ENCODE measurements at places on chromosomes 2 and 18.

GRCh38 chr2:119772128-119772527 is 12.4 kb downstream of the PTPN4 start:
- no peak for DNase-seq

DNA sequence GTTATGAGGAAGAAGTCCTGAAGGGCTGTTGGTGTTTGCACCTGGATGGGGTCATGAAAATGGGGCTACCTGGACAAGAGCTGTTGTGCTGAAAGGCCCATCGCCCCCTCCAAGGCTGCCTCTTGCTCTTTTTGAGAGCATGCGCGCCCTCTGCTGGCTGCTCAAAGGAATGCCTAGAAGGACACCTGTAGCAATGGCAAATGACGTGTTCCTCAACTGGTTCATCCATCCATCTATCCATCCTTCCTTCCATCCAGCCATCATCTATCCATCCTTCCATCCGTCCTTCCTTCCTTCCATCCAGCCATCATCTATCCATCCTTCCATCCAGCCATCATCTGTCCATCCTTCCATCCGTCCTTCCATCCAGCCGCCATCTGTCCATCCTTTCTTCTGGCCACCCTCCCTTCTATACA is 17.2 kb upstream of the RPL31 start:
- peak; percentile 52 for DNase-seq

DNA sequence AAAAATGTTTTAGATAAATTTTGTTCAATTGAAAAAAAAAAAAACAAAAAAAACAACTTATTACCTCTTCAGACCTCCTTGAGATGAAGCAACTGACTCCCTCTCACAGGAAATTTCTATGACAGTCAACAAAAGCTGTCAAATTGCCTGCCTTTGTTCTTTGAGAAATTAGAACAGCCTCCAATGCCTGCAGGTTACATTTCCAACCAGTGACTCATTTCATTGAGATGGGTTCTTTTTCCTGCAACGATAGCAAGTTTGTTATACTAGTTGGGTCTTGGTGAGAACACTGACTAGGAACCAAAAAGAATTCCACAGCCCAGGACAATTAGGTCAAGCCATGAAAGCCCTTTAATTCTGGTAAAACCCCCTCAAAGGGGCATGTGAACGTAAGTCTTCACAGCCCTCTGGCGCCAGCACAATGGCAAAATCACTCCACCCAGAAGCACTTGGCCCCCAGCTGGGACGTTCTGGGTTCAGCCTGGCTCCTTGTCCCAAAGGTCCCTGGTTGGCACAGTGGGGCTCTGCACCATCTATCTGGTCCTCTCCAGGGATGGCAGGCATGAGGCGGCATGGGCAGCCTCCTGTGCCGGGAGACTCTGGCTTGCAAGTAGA is 87.0 kb downstream of the SPP2 start:
- DNase-seq, result no peak

DNA sequence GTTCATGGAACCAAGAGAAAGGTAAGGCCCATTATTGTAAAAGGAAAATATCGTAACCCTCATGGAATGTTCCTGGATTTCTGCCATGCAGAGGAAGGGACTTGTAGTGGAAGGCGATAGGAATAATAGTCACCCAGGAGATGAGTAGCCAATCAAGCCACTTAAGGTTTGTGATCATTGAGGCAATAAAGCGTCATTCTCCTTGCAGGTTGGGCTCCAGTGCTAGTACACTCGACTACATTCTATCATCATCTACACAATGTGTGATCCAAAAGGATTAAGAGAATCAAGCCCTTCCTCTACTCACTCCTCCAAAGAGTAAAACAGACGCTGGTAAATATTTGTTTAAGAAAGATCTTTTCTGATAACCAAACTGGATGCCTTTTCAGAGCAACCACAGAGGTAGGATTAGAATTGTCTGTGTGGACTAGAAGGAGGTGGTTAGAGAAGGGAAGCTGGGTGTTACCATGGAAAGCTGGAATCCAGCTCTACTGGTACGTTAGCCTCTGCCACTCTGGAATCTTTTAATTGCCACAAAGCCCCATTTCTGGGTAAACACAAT is 245.7 kb downstream of the IKZF2 start:
- DNase-seq, result no peak

- DNase-seq, result no peak
Measured at GRCh38 chr2:27717070-27717795, 53.5 kb downstream of the SLC4A1AP start.

DNA sequence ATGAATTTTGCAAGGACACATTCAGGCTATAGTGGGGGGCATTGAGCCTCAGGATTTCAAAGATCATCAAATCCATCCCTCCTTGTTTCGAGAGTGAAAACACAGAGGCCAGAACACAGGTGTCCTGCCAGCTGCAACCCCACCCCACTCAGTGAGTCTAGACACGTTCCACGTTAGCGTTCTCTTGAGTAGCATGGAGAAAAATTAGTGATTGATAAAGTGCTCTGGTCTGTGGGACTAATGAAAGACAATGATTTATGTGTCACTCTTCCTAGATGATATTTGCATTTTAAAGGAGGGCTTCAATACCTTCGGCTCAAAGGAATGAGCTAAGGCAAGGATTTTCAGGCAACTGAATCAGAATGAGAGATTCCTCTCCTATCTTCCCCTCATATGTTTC is 43.8 kb downstream of the SLC4A3 start:
- DNase-seq, result no peak

- no peak for DNase-seq
Measured at GRCh38 chr2:8803658-8804379, 33.6 kb downstream of the KIDINS220 start.

DNA sequence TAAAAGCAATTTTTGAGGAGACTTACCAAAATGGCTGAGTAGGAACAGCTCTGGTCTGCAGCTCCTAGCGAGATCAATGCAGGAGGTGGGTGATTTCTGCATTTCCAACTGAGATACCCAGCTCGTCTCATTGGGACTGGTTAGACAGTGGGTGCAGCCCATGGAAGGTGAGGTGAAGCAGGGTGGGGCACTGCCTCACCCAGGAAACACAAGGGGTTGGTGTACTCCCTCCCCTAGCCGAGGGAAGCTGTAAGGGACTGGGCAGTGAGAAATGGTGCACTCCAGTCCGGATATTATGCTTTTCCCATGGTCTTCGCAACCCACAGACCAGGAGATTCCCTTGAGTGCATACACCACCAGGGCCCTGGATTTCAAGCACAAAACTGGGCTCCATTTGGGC is 419.0 kb downstream of the NUP35 start:
- no peak for DNase-seq

DNA sequence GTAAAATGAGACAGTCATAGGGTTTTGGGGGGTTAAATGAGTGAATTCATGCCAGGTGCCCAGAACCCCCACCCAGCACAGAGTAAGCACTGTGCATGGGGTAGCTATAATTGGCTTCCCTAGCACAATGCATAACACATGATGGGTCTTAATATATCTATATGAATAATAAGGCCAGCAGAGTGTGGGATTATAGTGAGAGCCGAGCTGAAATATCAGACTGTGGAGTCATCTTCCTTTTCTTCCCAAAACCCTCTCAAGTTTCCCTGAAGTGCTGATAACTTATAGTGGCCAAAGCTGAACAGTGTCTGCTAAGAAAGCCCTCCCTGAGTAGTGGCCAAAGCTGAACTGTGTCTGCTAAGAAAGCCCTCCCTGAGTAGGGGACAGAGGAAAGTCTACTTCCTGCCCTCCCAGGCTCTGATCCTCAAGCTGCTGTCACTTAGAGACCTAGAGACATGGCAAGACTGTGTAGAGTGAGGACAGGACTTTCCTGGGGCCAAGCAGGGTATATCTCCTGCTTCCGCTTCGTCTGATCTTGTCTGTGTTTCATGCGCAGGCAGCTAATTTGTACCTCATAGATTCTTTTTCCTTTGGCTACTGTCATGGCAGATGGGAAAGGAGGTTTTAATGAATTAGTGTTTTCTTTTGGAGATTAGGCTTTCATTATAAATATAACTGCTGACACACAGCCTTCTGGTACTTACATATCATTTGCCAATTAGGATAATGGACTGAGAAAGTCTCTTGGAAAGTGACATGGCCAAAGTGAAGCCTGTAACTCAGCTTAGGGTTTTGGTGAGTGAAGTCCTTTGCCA is 94.9 kb downstream of the FHOD3 start:
- no peak for DNase-seq

GRCh38 chr18:23196119-23197007 is 61.1 kb downstream of the CABLES1 start:
- no peak for DNase-seq

- no peak for DNase-seq
Measured at GRCh38 chr18:71105994-71106546, 817.2 kb downstream of the SOCS6 start.

DNA sequence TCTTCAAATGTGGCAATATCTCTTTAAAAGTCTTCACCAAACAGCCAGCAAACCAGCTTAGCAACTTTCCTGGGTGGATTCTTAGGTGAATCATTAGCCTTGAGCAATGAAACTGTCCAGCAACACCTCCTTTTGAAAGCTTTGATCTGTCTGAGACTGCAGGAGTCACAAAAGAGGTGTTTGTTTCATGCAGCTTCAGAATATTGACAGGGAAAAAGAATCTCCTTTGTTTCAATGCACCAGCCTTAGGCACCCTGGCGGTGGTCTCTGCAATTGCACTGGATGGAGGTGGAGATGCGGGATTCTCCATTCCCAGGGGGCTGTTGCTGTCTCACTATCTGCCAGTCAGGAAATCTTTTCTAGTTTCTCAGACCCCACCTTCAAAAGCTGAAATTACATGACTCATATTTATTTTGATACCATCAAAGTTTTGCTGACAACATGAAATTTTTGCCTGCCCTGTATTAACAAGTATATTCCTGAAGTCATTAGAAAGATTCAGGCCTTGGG is 76.0 kb upstream of the DSG1 start:
- DNase-seq, result no peak

- DNase-seq, result no peak
Measured at GRCh38 chr2:19203866-19204265, 154.6 kb downstream of the OSR1 start.

- DNase-seq, result no peak
Measured at GRCh38 chr2:240573516-240574385, 5.5 kb downstream of the RNPEPL1 start.

DNA sequence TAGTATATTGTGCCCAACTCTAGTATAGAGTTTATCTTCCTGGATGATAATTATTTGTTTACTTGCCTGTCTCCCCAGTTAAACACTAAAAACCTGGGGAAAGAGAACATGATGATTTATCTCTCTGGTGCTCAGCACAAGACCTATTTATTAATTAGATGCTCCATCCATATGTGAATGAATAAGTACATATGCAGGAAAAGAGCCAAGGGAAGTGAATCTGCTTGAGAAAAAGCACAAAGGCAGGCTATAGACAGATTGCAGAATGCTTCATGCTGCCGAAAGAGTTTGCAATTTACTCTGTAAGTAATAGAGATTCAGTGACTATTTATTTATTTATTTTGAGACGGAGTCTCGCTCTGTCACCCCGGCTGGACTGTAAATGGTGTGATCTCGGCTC is 37.3 kb upstream of the MFF start:
- no peak for DNase-seq

- DNase-seq, result no peak
Measured at GRCh38 chr2:54979321-54980044, 70.8 kb downstream of the RTN4 start.

- DNase-seq, result no peak
Measured at GRCh38 chr18:38663270-38663669, 1097.7 kb upstream of the CELF4 start.

DNA sequence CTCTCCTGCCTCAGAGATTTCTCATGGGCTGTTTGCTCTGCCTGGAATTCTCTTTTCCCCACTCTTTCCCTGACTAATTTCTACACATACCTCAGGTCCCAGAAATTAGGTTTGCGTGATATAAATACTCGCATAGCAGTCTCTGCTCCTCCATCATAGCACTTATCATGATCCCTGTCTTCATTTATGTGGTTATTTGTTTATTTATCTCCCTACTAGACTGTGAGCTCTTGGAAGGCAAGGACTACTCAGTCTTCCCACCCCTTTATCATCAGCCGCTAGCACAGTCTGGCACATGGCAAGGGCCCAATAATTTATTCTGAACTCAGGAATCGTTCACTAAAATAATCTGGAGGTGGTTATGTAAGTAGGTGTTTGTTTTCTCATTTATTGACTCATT is 79.3 kb downstream of the ADCYAP1 start:
- DNase-seq, result no peak

- DNase-seq, result no peak
Measured at GRCh38 chr2:176490061-176490861, 221.0 kb downstream of the MTX2 start.

GRCh38 chr2:212644195-212644837 is 105.7 kb upstream of the ERBB4 start:
- DNase-seq, result no peak

DNA sequence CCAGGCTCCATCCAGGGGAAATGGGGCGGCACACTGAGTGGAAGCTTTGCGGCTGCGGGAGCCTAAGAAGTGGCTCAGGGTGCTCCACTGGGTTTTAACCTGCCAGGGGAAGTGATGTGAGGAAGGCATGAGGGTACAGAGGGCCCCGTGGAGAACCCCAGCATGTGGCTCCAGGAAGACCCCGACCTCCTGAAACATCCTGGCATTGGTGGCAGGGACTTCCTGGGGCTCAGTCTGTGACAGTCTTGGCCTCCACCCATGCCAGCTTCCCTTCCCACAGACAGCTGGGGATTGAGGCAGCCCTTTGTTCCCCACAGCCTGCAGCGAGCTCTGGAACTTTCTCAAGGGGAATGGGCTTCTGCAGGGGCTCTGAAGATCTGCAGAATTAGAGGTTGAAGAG is 146.6 kb downstream of the TNS1 start:
- DNase-seq, result no peak

DNA sequence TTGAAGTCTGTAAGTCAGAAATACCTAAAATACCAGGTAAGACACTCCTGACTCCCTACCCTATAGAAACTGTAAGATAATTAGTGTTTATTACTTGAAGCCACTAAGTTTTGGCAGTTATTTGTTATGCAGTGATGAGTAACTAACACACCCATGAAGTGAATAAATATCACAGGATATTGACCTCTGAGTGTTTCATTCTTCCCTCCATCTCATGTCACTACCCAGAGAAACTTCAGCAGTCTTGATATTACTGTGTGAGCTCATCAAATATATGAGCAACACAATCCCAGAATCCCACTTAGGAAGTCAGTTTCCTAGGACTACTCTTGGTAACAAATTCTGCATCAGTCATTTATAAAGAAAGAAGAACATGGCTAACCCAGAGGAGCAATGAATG is 529.7 kb downstream of the FBXO15 start:
- DNase-seq, result no peak

GRCh38 chr2:128457716-128458115 is 139.0 kb upstream of the HS6ST1 start:
- DNase-seq, result no peak

DNA sequence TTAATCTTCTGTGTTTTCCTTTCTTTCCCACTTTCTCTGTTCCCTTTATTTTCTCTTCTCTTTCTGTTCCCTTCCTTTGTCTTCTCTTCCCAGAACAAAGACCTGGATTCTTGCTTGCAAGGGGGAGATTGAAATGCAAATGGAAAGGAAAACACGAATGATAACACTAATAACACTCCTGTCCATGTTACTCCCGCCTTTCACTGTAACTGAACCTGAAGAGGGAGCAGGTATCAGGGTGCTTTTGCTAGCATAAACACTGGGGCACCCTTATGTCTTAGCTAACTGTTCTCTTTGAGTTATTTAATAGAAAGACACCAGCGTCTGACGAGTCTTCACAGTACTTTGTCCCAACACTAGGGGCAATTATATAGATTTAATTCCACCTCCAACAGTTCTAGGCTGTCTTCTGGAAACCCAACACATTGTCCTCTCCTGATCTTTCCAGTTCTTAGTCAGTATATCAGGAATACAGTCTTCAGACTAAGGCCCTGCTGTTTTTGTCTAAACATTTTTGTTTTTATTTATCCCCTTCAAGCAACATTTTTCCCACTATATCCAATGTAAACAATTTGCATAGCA is 99.2 kb downstream of the PTPRM start:
- DNase-seq, result no peak

GRCh38 chr2:236964291-236964690 is 121.4 kb upstream of the COPS8 start:
- DNase-seq, result no peak

All from activated CD8-positive, alpha-beta memory T cell treated with anti-CD3 and anti-CD28 coated beads for 1 hour (primary cell).